Thymus (tissue), 14 donors: ENCODE measurements at places on chromosomes 2 and 18. TPM values are rescaled to one million over a fixed set of nuclear protein-coding genes. Genes with fewer than 3 reads are reported as not detected.

CNRIP1 gene
- 10.3 TPM for polyA plus RNA-seq

GRCh38 chr2:209307161-209308001 lies 116.5 kb upstream of the MAP2 start:
- DNase-seq, result no peak

DNA sequence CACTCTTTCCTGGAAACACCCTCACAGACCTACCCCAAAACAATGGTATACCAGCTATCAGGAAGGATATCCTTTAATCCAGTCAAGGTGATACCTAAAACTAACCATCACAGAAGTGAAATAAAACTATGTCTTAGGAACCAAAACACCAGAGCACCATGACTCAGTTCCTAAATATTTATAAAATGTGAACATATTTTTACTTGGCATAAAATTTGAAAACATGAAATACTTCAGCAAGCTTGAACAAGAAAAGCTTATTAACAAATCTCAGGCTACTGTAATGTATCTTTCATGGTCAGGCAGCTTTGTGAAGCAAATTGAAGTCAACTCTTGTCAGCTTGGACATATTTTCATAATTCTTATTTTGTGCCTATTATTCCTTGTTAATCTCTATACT lies 440.8 kb upstream of the CDH20 start:
- DNase-seq, result no peak

GRCh38 chr2:126507425-126507911 lies 148.5 kb upstream of the GYPC start:
- DNase-seq, result no peak

GRCh38 chr2:44954447-44954888 lies 13.0 kb downstream of the SIX3 start:
- DNase-seq, result no peak

- DNase-seq, result no peak
These were observed 38.1 kb upstream of the LCLAT1 start for GRCh38 chr2:30408961-30409387.

RNF125 gene
- 10.2 TPM for polyA plus RNA-seq

CRIM1 gene
- polyA plus RNA-seq, result 24.3 TPM

TCF23 gene
- 0.05 TPM for polyA plus RNA-seq

- DNase-seq, result no peak
These were observed 107.4 kb downstream of the POLR1A start for GRCh38 chr2:85998071-85998991.

- no peak for DNase-seq
These were observed 18.9 kb downstream of the MGAT5 start for GRCh38 chr2:134272806-134273205.

GRCh38 chr2:124039762-124040291 lies 14.7 kb downstream of the CNTNAP5 start:
- DNase-seq, result no peak

MC5R gene
- polyA plus RNA-seq, result 0.27 TPM

DNA sequence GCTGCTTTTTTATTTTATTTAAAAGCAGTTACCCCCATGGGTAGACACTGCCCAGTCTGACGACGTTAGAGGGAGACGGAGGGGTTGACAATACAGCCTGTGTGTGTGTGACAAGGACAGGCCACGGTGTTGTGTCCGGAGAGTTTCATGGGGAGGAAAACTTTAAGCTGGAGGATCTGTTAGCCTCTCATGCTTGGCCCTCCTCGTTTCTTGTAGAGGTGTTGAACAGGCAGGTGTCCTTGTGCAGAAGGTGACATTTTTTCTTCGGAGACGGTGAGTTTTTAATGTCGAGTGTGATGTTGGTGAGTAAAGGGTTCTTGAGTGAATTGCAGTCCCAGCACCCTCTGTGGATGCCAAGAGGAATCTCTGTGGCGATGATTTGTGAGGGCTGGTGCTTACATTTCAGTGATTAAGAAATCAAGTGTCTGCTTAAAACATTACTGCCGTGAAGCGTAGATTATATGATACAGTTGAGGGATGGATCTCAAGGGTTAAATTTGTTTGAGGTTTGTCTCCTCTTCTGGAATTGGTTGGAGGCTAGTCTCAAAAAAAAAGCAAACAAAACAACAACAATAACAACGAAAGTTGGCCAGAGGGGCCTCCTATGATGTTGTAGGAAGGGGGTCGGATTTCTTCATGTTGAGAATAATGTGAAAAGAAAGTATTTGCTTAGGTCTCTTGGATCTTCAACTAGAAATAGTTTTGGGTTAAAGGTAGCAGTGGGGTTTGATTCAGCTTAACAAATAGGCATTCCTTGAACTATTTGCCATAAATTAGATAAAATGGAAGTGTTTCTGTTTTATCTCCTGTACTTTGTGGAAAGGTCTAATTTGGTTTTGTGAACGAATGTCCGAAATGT lies 1.6 kb downstream of the NCOA1 start:
- peak; percentile 10 for DNase-seq

DNA sequence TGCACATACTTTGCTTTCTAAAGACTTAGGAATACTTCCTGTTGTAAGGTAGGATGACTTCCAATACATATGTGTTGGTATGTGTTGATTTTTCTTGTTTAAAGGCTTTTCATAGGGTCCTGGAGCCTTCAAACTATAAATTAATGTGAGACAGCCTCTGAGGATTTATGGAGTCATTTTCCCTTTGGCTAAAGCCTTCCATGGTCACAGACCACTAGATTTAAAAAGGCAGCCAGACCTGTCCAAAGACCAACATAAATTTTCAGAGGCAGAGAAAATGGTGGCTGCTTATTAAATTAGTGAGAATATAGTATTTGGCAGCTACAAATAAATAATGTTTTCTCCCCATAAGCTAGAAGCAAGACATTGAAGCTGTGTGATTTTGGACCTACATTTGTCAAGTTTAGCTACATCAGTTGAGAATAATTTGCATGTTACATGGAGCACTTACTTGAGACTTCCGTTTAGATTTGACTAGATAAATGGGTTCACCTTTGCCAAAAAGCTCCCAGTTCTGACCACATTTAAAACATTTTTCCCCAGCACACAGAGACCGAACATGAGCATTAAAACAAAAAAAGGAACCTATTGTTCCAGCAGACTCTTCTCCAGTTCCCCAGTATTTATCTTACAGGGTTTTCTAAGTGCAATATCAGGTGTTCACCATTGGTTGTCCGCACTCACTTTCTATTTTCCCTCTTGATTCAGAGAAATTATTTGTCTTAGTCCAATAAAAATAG lies 402.9 kb downstream of the PARD3B start:
- DNase-seq, result no peak

- peak; percentile 50 for DNase-seq
These were observed 34.1 kb upstream of the GNAL start for GRCh38 chr18:11654736-11655605.

DNA sequence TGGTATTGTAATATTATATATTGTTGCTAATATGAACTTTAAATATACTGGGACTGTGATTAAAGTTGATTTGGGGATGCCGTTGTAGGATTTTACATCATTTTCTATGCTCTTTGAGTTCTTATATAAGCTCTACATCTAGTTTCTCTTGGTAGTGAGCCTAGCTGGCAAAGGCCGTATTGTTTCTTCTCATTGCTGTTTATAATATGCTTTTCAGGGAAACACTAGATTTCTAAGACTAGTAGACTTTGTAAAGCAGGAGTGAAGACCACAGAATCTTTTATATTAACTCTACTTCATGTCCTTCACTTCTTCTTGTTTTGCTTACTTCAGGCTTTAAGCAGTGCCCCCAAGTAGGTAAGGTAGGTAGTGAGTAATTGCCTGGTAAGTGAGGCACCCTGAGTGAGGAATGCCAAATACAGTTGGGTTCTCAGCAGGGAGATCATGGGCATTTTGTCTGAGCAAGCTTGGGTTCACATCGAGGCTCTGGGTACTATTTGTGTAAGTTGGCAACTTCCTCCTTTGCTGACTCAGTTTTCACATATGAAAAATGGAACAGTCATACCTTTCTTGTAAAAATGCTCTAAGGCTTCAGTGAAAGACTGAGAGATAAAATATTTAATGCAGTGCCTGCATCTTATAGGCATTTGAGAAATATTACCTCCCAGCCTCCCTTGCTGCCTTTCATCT lies 96.4 kb downstream of the RNF144A start:
- no peak for DNase-seq

DNA sequence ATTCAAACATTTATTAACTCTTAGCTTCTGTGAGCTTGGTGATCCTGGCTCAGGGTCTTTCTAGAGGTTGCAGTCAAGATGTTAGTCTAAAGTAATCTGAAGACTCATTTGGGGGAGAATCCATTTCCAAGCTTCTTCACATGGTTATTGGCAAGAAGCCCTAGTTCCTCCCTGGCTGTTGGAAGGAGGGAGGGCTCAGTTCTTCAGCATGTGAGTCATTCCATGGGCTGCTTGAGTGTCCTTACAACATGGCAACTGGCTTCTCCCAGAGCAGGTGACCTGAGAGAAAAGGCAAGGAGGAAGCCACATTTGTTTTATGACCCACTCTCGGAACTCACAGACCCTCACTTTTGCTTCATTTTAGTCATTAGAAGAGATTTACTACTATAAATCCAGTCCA lies 10.6 kb upstream of the C2orf74 start:
- no peak for DNase-seq

DNA sequence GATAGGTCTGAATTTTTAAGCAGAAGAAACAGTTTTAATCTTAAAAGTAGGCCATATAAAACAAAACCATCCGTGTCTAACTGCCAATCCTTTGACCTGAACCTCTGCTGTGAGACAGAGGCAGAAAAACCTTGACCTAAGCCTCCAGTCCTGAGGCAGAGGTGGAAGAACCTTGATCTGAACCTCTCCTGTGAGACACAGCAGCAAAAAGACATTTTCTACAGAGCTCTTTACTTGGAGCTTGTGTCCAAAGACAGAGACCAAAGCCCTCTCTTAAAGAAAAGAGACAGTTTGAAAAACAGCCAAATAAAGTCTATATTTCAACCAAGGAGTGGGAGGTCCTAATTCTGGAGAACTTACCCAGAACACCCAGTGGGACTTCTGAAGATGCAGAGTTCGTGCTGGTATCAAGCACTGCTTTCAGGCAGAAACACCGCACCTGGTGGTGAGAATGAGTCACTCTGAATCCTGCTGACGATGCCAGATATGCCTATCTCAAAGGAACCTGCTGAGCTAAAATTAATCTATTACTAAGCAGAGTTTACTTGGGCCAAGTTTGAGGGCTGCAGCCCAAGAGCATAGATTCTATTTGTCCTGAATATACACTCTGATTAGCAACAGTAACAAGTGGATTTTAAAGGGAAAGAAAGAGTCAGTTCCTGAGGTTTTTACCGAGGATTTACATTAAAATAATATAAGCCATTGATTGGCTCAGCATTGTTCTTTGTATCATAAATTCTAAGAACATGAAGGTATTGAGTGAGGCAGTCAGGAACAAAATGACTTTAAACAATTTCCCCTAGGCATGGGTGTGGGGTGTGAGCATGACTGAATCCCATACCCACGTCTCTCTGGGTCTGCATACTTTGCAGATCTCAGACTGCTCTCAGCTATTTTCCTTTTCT lies 806.4 kb downstream of the TRIB2 start:
- no peak for DNase-seq
